ENCODE measurements at places on chromosomes 1 and 21.

- H3K4me3 ChIP-seq: no peak overlapping the region
- no peaks in the 10 kb centered on the region for H3K4me1 ChIP-seq
- DNase-seq: no peak
- no peak overlapping the region for H3K27ac ChIP-seq
These were observed 34.6 kb downstream of the C8B start for GRCh38 chr1:56931211-56931610.

DNA sequence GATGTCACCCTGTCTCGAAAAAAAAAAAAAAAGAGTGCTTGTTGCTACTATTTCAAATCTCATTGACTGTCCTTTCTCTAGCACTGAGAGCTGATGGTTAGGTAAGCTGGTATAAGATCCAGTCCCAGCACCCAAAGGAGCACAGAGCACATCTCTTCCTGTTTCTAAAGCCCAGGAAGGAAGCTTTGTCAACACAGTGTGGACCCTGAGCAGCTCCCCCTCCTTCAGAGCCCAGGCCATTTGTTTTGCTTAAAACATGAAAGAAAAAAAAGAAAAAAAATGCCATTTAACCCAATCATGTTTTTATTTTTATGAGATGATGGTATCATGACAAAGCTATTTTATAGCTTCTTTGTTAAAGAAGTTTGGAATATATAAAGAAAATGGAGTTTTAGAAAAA is 184.1 kb upstream of the DUSP10 start:
- H3K36me3 ChIP-seq: no peaks in the 10 kb centered on the region
- H3K27me3 ChIP-seq: no peaks in the 10 kb centered on the region
- no peak overlapping the region for H3K4me3 ChIP-seq
- no peak for DNase-seq
- H3K27ac ChIP-seq: no peak overlapping the region

- no peak overlapping the region for H3K27ac ChIP-seq
- no peak overlapping the region for H3K4me3 ChIP-seq
- H3K4me1 ChIP-seq: peaks cover 19% of the 10 kb centered on the region
- H3K27me3 ChIP-seq: no peaks in the 10 kb centered on the region
These were observed 156.2 kb downstream of the RHOU start for GRCh38 chr1:228891272-228892034.

DNA sequence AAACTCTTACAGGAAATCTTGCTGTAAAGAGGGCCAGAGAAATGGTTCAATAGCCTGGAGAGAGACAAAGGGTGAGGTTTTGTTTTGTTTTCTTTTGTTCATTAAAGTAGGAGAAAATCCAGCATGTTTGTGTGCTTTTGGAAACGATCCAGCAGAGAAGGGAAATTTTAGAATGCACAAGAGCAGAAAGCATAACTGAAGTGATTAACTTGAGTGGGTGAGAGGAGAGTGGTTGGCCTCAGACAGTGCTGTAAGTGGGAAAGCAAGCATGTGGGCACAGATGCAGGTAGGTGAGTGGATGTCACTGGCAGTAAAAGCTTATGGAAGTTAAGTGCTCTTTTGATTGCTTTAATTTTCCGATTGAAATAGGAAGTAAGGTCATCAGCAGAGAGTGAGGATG is 50.2 kb downstream of the EEIG2 start:
- peaks cover 2% of the 10 kb centered on the region for H3K4me1 ChIP-seq
- no peak overlapping the region for H3K27ac ChIP-seq
- H3K27me3 ChIP-seq: no peaks in the 10 kb centered on the region
- no peak overlapping the region for H3K4me3 ChIP-seq
- peaks cover 4% of the 10 kb centered on the region for H3K36me3 ChIP-seq

DNA sequence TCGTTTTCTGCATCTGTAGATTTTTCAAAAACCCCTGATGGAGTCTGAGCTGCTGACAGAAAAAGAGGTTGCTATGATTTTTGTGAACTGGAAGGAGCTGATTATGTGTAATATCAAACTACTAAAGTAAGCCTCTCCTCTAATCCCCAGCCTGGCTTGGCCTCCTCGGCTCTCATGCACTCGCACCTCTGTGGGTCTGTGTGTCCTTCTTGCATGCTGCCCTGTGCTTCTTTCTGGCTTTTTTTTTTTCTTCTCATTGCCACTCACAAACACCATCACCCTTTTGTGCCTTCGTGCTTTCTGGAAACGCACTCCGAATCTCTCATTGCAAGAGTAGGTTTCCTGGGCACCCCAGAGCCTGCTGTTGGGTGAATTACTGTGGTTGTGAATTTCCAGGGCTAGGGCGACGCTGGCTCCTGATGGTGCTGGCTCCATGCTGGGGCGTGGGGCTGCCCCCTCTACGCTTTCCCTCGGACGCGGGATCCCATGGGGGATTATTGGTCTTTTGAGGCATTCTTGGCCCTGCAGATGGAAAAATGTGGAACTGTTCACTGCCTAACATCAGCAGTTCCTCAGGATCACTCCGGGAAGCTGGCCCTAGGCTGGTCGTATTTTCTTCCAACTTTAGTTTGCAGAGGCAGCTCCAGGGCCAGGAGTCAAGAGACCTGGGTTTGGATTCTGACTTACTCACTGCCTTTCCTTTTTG is 56.8 kb downstream of the ATP5PO start:
- no peaks in the 10 kb centered on the region for H3K36me3 ChIP-seq
- H3K4me3 ChIP-seq: no peak overlapping the region
- no peaks in the 10 kb centered on the region for H3K4me1 ChIP-seq

GRCh38 chr1:4755864-4756504 is 101.6 kb downstream of the AJAP1 start:
- H3K27ac ChIP-seq: no peak overlapping the region
- H3K27me3 ChIP-seq: peaks cover 4% of the 10 kb centered on the region
- DNase-seq: no peak
- no peaks in the 10 kb centered on the region for H3K36me3 ChIP-seq
- H3K4me3 ChIP-seq: no peak overlapping the region
- no peaks in the 10 kb centered on the region for H3K4me1 ChIP-seq

DNA sequence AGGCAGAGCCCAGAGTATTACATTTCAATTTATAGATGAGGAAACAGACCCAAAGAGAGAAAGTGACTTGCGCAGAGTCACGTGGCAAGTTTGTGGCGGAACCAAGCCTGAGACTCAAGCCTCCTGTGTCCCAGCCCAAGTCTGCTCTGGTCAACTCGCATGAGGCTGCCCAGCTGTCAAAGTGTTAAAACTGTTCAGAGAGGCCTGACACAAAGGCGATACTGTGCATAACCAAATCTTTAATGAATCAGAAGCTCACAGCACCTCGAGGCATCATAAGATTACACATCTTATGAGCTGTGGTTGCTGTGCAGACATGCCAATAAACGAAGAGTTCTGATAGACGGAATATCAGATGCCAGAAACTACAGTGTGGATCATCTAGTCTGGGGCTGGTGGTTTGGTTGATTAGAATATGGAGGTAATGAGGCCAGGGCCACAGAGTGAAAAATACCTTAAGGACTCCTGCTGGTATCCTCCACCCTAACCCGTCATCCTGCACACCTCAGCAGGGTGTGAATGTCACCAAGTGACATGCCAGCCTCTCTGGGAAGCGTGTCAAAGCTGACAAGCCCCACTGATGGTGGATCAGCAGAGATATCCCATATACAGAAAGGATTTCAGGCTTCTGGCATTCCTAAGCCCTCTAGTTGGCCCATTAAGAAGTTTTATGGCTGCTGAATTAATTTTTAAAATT is 42.2 kb downstream of the TNNT2 start:
- no peaks in the 10 kb centered on the region for H3K27me3 ChIP-seq
- no peak overlapping the region for H3K4me3 ChIP-seq
- no peaks in the 10 kb centered on the region for H3K4me1 ChIP-seq

- H3K27me3 ChIP-seq: peaks cover 4% of the 10 kb centered on the region
- H3K4me3 ChIP-seq: no peak overlapping the region
- H3K4me1 ChIP-seq: no peaks in the 10 kb centered on the region
These were observed 35.3 kb upstream of the DIRAS3 start for GRCh38 chr1:68085752-68086151.

DNA sequence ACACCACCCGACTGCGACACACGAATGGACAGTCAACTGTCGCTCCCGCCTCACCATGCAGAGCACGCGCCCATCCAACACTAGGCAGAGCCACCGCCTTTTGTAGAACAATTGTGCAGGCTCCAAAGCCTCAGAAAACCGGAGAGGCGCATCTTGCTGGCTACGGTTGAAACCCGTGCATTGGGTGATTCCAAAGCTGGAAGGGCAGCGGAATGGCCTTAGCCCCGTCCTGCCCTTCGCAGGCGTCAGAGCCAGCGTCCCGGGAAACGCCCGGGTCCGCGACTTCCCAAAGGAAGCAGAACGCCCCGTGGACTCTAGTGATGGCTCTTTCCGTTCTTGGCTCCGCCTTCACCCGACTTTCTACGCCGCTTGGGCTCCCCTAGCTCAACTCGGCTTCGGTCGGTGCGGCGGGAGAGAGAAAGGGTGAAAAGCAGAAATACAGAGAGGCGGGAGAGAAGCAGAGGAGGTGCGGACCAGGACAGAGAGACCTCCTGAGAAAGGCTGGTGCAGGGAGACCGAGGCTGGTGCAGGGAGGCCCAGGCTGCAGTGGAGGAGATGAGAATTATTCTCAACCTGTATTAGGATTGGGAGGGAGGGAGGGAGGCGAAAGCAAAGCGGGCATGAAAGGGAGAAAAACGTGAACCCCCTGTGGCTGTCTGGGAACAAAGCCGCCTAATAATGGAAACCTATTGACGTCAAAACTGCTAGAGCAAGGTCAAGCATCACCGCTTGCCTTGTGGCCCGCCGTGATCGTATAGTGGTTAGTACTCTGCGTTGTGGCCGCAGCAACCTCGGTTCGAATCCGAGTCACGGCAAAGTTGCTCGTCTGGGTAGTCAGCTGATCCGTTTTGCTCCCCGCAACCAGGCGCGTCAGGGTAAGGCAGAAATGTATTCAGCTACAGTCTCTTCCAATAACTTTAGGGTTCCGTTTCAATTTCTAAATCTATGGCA is 99.5 kb downstream of the PRKAB2 start:
- H3K27ac ChIP-seq: peak overlapping the region; percentile 34
- H3K36me3 ChIP-seq: peaks cover 1% of the 10 kb centered on the region
- peak overlapping the region; percentile 77 for H3K4me3 ChIP-seq
- H3K27me3 ChIP-seq: peaks cover 76% of the 10 kb centered on the region
- peaks cover 25% of the 10 kb centered on the region for H3K4me1 ChIP-seq

DNA sequence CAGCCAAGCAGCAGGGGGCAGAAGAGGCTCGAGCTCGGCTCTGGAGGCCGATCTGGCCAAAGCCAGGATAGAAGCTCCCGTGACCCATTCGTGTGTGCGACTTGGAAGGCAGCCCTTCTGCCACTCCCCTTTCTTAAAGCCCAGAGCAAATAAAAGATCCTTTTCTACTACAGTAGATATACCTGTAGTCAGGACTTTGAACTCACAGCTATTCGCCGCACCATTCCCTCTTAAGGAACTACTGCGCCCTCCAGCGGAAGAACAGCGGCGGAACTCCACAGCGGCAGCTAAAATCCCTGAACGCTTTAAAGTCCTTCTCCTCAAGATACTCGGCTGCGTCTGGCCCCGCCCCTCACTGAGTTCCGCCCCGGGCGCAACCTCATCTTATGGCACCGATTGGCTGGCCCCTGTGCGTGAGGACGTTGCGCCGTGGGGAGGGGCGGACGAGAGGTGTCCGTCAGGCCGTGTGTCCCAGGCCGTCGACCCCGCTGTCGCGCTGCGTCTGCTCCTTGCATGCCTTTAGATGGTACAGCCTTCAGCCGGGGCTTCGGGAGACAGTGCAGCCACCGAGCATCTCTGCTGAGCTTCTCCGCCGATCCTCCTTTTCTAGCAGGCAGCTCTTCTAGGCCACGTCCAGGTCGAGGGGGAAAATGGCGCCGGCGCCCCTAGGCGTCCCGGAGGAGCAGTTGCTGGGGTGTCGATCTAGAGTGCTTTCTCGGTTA is at the start of gene LRIG2:
Gene LRIG2, plus strand, starts transcription at position 442 of the 722 bp plus-strand sequence. Its CDS starts 209 bp downstream, at position 651.
- peaks cover 22% of the 10 kb centered on the region for H3K4me1 ChIP-seq
- DNase-seq: peak; percentile 97
- H3K27me3 ChIP-seq: no peaks in the 10 kb centered on the region
- H3K4me3 ChIP-seq: peak within 1 kb of the TSS; percentile 92
- peak within 1 kb of the TSS; percentile 92 for H3K27ac ChIP-seq

DNA sequence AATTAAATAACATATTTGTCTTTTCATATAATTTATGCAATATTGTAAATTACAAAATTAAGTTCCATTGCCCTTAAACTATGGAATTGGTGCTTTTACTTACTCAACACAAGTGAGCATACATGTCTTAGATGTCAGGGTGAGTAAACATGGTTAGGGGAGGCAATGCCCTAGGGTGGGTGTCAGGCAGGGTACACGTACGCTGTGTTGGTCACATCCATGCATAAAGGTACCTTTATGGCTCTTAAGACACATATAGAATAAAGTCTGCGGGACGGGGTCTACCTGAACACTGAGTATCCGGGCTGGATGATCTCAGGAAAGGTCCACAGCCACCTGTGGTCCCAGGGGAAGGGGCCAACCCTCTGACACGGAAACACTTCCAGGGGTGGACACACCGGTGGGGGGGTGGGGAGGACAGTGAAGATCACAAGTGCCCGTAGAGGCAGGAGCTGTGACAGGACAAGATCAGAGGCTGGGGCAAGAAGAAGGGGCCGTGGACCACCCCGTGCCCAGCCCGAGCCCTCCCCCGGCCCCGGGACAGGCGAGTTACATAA is 720 bp downstream of the LIN9 start:
- H3K27ac ChIP-seq: peak overlapping the region; percentile 84
- H3K4me1 ChIP-seq: peaks cover 24% of the 10 kb centered on the region

DNA sequence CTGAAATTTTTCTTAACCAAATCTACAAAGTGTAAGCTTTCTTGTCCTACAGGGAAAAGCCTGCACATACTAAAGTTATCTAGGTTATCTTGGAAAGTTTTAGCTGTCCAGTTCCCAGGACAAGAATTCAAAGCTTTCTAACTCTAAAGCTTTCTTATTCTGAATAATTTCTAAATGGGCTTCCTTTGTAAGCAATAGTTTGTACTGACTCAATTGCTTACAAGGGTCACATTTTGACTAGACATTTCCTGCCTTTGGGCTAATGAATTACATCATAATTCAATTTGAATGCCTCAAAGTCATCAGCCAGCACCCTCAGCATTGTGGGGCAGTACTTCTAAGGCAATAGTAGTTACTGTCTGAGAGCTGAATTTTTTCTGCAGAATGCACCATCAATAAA is 223.0 kb downstream of the LTN1 start:
- peak overlapping the region; percentile 52 for H3K27ac ChIP-seq
- H3K36me3 ChIP-seq: peaks cover 23% of the 10 kb centered on the region
- DNase-seq: no peak
- H3K4me3 ChIP-seq: no peak overlapping the region
- peaks cover 13% of the 10 kb centered on the region for H3K4me1 ChIP-seq

DNA sequence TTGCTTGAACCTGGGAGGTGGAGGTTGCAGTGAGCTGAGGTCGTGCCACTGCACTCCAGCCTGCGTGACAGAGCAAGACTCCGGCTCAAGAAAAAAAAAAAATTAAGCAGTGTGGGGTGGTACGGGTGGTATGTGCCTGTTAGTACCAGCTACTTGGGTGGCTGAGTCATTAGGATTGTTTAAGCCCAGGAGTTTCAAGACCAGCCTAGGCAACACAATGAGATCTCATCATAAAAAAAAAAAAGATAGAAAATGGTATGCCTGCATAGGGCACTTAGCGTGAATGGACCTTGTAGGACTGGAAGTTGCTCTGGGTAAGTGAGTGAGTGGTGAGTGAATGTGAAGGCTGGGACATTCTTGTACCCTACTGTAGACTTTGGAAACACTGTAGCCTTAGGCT is 37.0 kb downstream of the TBCE start:
- H3K4me3 ChIP-seq: no peak overlapping the region
- no peak for DNase-seq
- no peak overlapping the region for H3K27ac ChIP-seq
- peaks cover 3% of the 10 kb centered on the region for H3K36me3 ChIP-seq
- no peaks in the 10 kb centered on the region for H3K27me3 ChIP-seq

All from activated naive CD8-positive, alpha-beta T cell treated with anti-CD3 and anti-CD28 coated beads for 36 hours (primary cell).